Cortex of kidney (tissue), 1 donor: ENCODE measurements at places on chromosomes 6 and 20.

DNA sequence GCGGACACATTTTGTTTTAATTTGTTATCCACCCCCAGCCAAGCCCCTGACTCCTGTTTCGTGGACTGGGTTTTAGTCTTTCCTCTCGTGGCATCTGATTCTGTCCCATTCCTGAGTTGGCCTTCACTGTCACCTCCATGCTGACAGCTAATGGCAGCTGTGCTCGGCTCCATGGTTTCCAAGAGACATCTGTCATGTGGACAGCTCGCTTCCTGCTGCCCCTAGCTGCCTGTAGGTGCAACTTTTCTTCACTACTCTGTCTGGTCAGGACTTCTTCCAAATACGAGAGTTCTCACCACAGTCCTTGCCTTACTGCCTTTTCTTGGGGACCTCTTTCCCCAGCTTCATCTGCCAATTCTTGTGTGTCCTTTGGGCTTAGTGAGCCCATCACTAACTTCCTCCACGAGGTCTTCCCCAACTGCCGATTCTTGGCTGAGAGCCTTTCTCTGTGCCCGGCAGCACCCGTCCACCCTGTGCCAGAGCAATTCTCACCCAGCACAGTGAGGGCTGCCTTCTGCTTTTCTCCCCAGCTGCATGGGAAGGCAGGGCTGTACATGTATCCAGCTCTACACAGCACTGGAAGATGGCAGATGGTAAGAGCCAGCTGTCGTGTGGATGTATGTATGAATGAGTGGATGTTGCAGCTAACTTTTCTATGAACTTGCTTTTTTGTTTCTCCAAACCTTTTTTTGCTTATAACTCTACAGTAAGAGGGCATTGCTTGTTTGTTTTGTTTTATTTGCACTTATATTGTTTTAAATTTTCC is 140.4 kb downstream of the F13A1 start:
- no peak for DNase-seq

DNA sequence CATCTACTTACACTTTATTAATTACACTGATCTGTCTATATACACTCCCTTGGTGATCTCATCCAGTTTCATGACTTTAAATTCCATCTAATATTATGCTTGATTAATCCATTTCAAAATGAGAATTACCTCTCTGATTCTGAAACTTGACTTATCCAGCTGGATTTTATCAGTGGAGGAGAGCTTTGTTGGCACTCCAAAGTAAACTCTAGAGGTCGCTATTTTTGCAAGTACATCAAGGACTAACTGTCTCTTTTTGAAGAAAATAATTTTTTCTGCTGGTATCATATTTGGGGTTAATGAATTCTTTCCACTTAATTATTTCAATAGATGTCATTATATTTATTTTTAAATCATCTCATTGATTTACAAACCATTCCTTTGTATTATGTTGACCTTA is 630.3 kb upstream of the MAN1A1 start:
- no peak for DNase-seq

- no peak for DNase-seq
Measured at GRCh38 chr6:167907837-167908681, 81.3 kb downstream of the AFDN start.

DNA sequence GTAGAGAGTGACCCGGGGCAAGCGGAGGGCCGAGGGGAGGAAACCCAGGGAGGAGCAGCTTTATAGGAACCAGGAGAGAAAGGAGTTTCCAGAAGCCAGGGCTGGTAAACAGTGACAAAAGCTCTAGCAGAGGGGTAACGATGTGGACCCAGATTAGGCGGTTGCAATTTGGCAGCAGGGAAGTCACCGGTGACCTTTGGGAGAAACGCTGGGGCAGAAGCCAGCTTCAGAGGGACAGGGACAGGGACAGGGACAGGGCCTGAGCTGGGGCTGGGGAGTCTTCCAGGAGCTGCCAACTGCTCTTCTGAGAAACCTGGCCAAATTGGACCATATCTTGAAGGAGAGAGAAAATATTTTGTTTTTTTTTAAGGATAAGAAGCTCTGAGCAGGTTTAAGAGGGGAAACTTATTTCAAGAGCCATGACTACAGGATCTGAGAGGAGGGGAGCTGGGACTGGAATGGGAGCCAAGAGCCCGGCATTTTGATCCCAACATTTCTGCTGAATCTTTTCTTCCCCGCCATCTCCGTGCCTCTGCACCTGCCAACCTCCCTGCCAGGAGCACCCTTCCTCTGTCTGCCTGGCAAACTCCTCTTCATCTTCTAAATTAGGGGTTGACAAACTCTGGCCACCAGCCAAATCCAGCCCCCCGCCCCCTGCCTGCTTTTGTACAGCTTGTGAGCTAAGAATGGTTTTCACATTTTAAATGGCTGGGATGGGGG is 22.6 kb upstream of the PREX1 start:
- DNase-seq: no peak

GRCh38 chr6:167122827-167123657 is at the start of gene CCR6:
Gene CCR6, plus strand, starts transcription at chr6:167123096. Its CDS starts 13,039 bp downstream, at chr6:167136135.
- DNase-seq: no peak

- no peak for DNase-seq
Measured at GRCh38 chr6:100300221-100300736, 164.4 kb downstream of the SIM1 start.

DNA sequence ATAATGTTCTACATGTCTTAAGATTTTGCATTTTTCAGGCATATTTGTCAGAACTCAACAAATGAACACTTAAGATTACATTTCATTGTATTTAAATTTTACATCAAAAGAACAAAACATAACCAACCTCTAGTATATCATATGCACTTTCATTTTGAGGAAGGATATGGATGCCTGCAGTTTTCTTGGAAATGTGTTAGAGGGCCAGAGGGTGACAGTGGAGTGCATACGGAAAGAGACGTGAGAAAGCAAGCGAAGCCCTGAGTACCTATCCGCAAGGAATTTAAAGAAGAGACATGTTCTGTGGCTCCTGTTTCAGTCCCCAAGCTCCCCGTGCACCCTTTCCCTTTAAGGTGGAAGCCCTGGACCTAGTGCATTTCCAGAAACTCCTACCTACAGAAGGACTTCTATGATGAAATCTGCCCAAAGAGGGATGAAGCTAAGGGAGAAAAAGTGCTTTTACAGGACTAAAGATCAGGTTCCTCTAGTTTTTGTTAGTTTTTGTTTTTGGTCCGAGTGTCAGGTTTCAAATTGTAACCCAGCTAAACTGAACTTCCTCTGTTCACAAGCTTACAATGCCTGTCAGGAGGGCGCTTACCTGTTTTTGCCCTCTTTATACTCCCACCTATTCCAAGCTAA is 38.8 kb downstream of the EZR start:
- no peak for DNase-seq

DNA sequence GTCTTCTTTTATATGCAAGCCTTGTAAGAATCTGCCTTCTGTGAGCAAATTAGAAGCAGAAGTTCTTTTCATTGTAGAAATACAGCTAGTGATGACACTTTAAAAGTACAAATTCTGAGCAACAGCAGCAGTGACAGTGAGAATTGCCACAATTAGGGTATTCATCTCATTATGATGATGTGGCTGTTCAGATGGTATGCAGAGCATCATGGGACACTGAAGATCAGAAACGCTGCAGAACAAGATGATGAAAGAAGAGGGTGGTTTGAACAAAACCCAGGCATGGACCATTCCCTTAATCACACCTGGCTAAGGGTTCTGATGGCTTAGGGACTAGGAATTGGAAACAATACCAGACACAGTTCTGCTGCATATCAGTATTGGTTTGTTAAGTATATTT is 312.7 kb upstream of the TBX18 start:
- DNase-seq: no peak

- DNase-seq: no peak
Measured at GRCh38 chr6:29627755-29628418, 5.1 kb downstream of the GABBR1 start.

DNA sequence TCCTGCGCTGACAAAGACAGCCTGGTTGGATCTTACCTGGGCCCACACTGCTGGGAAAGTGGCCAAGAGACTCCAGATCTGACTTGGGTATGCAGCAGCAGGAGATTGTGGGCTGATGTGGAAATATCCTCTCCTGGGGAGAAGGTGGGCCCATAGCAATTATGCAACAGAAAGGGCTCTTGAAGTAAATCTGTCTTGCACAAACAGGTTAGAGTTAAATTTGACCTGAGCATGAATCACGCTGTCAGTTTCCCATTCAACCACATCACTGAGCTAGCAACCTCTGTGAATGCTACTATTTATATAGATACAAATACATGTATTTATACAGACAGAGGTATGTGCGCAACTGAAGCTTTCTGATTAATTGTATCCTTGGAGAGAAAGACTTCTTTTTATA is 28.3 kb upstream of the PDYN start:
- DNase-seq: no peak

- no peak for DNase-seq
Measured at GRCh38 chr20:10550204-10551118, 115.4 kb downstream of the SLX4IP start.
